IMR-90 (cell line): ENCODE measurements at places on chromosomes 3 and 15.
A peak's percentile ranks its signal among the peaks of the same experiment; 100 is the strongest.

- DNase-seq = peak; percentile 82
These were observed 10.9 kb downstream of the LRRFIP2 start for GRCh38 chr3:37163262-37164015.

GRCh38 chr3:100993309-100993708 is at the start of gene ABI3BP:
TSS of gene ABI3BP (minus strand) at chr3:100993421. CDS start at chr3:100993384, 37 bp downstream.
- peak; percentile 89 for DNase-seq

GRCh38 chr15:69031013-69032001 is 16.8 kb downstream of the NOX5 start:
- no peak for DNase-seq

DNA sequence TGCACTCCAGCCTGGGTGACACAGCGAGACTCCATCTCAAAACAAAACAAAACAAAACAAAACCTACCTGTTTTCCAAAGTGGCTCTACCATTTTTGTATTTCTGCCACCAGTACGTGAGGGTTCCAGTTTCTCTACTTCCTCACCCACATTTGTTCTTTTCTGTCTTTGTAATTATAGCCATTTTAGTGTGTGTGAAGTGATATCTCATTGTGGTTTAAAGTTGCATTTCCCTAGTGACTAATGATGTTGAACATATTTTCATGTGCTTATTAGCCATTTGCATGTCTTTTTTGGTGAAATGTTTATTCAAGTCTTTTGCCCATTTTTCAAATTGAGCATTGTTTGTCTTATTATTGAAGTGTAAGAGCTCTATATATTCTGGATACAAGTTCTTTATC is 50.7 kb downstream of the TRA2B start:
- DNase-seq = no peak

DNA sequence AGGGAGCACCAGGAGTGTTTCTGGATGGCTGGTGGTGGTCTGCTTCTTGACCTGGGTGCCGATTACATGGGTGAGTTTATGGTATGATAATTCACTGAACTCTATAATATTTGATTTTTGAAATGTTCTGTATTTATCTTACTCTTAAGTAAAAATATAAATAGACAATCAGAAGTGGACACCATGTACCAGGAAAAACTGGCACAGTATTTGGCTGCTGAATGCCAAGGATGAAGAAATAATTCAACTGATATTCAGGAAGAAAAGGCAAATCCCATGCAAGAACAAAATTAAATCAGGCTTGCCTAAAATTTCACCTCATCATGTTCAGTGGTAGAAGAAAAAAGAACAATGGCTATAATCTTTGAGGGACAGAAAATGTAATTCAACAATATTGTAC is 51.6 kb downstream of the CRTAP start:
- DNase-seq = no peak
